ENCODE measurements at places on chromosomes 2 and 18.

DNA sequence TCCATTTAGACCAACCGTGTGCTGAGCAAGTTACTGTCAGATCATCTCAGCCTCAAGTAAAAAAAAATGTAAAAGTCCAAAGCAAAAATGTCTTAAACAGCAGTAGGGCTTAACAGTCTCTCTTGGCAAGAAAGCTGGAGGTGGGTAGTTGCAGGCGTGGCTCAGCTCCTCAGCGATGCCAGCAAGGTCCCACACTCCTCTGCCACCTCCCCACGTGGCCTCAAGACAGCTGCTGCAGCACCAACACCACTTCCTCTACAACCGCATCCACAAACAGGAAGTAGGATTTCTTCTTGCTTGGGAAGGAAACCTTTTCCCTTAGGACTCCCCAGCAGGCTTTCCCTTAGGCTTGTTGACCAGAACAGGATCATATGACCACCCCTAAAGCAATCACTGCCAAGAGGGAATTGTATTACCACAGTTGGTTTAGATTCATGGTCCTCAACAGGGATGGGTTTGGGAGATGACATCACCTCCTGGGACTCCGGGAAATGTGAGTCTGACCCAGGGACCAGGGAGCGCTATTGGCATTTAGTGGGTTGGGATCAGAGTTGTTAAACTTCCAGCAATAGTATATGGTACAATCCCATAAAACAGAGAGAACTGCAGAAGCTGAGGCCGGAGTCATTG, 97.1 kb downstream of the MAPK4 start:
- DNase-seq: no peak

DNA sequence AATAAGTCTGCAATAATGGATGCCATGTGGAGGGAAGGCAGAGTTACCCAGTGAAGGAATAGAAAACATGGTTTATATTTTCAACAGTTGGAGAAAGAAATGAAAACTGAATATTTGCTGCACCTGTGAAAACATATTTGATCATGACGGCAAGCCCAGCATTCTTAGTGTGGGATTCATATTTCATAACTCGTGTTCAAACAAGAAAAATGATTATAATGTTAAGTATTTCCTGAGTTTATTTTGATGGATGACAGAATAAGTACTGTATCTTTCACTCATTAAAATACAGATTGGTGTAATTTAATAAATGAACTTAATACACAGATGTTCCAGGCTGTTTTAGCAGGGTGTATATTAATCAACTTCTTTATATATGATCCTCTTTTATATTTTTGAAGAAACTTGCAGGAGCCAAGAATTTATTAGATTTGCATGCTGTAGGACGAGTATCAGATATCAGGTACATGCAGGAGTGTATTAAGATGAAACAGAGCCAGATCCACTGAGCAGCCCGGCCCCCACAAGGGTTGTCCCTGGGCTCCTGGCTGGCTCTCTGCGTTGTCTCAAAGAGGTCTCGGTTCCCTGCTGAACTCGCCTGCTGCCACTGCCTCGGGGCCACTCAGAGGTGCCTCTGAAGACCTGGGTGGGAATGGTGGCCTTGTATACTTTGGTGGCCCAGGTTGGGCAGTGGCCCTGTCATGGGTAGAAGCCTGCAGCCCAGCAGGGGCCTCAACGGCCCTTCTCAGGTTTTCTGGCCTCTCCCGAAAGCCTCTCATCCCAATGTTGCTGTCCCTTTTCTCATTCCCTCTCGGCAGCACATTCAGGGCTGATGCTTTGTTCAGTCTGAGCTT, 95.0 kb upstream of the LDAH start:
- DNase-seq: no peak

- no peak for DNase-seq
Observed at GRCh38 chr2:100214265-100214971, 72.0 kb upstream of the AFF3 start.

- DNase-seq: no peak
Observed at GRCh38 chr18:75643083-75643482, 215.6 kb upstream of the SMIM21 start.

GRCh38 chr2:187009483-187010239, 160.7 kb upstream of the ZSWIM2 start:
- DNase-seq: no peak

DNA sequence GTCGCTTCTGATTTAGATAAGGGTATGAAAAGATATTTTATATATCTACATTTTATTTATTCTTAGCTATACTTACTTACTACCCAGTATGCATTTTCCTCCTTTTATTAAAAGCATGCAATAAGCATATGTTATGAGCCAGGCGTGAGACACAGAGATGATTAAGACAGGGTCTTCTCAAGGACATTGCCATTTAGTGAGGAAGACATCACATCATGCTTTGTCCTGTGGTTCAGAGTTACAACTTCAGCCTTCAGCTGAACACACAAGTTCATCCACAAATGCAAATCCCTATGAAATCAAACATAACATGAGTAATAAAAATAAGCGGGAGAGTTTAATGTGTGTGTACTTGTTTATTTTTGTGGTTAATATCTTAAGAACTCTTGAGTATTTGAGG, 30.2 kb downstream of the GRHL1 start:
- DNase-seq: no peak

DNA sequence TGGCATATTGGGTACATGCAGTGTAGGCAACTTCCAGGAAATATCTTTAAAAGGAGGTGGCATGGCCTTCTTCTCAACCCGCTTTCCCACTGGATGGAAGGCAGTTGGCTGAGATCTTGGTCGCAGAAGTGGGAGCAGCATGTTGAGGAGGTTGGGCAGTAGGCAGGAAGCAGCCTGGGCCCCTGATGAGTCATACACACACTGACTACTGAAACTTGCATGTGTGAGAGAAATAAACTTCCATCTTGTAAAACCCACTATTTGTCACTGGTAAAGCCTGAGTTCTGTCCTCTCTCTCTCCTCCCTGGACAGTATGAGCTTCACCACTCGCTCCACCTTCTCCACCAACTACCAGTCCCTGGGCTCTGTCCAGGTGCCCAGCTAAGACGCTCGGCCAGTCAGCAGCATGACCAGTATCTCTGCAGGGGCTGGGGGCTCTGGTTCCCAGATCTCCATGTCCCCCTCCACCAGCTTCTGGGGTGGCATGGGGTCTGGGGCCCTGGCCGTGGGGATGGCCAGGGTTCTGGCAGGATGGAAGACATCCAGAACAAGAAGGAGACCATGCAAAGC, 233.8 kb upstream of the SPRED2 start:
- no peak for DNase-seq

- no peak for DNase-seq
Observed at GRCh38 chr2:172093416-172094293, 8.3 kb downstream of the DLX1 start.

DNA sequence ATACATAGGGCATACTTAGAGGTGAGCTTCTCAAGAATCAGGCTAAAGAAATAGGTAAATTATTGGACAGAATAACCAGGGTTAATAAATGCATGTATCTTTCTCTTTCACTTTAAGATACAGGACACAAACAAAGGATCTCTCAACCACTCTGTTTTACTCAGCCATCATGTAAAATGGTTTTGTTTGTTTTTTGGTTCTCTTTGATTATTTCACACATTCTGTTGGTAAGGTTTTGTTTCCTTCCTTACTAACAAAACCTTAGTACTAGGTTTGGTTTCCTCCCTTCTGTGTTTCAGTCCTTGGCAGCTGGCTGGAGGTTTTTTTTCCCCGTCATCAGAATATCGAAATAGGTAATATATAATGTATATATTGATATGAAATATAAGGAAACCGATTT, 1506.8 kb upstream of the TMEFF2 start:
- DNase-seq: no peak

- no peak for DNase-seq
Observed at GRCh38 chr2:197759013-197759412, 26.1 kb downstream of the BOLL start.

All from GOT3 (cell line).